Cerebellum (tissue), 4 donors: ENCODE measurements at places on chromosomes 5 and 9.

DNA sequence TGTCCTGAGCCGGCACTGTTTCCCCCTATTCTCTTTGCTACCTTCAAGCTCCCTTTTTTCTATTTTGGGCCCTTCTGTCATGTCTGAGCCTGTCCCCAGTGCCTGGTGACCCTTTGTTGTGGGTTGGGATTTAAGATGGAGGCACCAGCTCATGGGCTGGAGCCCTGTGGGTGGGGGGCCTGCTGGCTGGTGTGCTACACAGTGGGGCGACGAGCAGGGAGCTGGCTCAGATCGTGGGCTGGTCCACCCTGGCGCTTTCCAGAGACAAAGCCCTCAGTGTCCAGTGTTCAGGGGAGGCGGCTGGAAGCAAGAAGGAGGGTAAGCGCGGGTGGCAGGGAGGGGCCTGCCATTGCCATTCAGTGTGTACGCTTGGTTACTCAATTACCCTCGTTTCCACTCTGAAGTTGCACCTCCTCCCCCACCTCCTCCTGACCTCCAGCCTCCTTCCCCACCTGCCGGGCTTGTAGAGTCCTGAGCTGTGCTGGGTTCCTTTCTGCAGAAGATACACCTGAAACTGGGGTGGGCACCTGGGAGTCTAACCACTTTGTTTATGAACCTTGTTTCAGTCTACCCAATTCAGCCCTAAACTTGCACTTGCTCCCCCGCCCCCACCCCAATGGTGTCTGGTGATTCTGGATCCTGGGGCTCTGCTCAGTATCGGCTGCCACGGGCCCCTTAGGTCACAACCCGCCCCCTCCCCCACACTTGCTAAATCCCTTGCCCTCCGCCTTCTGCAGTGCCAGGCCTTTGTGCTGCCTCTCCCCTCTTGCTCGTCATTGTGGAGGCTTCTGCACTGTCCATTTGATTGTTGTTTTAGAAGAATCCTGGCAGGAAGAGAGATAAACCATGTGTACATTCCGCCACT lies 49.9 kb downstream of the MVB12B start:
- DNase-seq: no peak

DNA sequence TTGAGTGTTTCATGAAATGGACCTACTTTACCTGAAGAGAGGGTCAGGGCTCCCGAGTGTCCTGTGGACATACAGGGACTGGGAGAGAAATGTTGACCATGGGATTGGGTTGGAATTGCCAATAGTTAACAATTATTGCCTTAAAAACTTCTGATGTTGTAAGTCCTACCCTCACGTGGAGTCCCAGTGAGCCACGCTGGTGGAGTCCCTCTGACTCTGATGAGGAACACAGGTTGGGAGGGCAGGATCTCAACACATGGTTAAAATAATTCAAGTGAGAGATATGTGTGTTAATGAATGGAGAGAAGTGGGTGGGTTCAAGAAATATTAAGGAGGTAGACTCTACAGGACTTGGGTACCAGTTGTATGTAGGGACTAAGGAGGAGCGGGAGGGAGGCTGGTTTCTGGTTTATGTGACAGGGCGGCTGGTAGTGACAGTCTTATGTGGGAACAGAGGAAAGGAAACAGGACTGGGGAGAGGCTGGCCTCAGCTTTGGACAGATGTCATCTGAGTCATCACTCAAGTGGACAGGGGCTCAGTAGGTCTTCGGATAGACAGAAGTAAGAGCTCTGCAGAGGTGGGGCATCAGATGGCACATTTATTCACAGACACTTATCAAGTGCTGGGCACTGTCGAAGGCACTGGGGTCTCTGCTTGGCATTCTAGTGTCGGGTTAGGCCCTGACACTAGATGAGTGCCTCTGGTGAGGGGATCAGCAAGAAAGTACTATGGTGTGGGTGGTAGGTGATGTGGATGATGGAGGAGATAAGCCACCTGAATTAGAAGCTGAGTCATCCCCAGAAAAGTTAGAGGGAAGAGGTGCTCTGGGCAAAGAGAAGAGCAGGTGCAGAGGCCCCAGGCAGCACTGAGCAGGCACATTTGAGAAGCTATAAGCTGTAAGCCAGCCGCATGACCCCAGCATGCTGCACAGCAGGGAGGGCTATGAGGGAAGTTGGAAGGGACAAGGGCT lies 27.2 kb downstream of the MAML1 start:
- DNase-seq: no peak

- DNase-seq: no peak
Measured at GRCh38 chr5:93352186-93352585, 228.8 kb downstream of the NR2F1-AS1 start.

DNA sequence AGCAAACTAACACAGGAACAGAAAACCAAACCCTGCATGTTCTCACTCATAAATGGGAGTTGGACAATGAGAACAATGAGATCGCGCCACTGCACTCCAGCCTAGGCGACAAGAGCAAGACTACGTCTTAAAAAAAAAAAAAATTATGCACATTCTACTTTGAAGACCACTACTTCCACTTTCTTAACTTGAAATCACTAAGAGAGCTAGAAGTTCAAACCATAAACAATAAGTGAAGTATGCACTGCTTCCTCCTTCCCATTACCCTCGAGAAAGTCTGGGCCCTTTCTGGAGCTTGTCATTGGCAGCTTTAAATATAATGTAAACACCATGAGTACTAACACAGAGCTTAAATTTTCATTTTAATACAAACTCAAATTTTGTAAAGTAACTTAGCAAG lies 94.9 kb downstream of the TLE1 start:
- no peak for DNase-seq

DNA sequence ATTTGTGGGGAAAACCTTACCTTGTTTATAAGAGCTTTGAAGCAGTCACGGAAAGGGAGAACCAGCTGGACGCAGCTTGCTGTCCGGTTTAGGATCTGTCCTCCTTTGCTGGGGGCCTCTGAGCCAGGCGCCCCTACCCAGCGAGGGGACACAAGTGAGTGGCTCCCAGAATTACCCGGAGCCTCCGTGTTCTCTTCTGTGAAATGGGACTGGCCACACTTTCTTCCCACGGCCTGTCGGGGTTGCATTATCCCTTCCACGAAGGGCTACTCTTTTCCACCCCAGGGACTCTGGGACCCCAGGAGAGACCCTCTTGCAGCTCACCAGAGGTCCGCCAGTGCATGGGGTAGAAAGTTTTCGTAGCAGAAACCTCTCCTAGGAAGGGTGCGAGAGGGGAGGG lies 477 bp upstream of the GBGT1 start:
- no peak for DNase-seq

DNA sequence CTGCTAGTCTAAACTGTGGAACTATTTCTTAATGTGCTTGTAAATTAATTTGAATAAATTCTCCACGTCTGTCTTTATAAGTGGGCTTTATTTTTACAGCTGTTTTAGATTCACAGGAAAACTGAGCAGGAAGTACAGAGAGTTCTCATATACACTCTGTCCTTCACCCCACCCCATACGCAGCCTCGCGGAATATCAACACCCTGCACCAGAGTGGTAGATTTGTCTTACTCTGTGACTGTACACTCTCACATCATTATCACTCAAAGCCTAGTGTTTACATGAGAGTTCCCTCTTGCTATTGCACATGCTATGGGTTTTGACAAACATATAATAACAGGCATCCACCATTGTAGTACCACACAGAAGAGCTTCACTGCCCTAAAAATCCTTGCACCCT lies 179.7 kb upstream of the DAB2 start:
- DNase-seq: no peak

DNA sequence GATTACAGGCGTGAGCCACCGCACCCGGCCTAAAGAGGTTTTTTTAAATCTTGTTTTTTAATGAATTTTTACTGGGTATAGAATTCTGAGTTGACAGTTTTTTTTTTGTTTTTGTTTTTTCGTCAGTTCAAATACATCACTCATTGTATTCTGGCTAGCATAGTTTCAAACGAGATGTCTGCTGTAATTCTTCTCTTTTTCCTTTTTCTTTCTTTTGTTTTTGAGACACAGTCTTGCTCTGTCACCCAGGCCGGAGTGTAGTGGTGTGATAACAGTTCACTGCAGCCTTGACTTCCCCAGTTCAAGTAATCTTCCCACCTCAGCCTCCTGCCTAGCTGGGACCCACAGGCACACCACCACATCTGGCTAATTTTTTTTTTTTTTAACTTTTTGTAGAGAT lies 2.2 kb upstream of the PRRT1B start:
- no peak for DNase-seq

GRCh38 chr5:144453753-144454152 lies 283.1 kb downstream of the KCTD16 start:
- DNase-seq: no peak

DNA sequence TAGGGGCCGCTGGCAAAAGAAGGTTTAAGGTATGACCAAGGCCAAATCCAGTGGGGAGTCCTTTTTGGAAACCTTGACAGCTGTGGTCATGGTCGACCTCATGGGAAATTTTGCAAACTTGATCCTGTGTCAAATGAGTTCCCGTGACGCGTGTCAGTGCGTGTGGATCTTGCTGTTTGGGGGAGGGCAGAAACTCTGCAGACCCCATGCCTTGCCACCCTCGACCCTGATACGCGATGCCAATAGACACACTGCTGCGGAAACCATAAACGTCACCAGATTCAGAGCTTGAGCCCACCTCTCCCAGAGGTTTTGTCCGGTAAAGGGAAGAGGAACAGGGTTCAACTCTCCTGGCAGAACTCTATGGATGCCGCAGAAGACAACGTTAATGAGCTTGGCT lies 104.7 kb downstream of the ADAMTS2 start:
- no peak for DNase-seq
